ENCODE measurements at places on chromosomes 3 and 15.

DNA sequence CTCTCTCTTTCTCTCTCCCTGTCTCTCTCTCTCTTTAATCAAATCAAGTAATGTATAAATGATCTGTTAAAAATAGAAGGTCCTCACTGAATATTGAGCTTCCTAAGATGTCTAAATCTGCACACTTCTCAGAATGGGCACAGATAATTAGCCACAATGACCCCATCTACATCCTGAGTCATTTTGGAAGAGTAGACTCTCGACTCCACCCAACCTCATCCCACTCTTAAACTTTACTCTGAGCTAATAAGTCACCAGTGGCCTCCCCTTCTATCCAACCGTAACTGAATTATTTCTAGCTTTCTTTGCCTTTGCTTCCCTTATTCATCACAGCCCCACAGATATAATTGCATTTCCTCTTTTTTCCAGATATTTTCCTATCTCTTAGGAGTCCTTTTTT, 326.5 kb upstream of the ZNF717 start:
- DNase-seq: no peak

DNA sequence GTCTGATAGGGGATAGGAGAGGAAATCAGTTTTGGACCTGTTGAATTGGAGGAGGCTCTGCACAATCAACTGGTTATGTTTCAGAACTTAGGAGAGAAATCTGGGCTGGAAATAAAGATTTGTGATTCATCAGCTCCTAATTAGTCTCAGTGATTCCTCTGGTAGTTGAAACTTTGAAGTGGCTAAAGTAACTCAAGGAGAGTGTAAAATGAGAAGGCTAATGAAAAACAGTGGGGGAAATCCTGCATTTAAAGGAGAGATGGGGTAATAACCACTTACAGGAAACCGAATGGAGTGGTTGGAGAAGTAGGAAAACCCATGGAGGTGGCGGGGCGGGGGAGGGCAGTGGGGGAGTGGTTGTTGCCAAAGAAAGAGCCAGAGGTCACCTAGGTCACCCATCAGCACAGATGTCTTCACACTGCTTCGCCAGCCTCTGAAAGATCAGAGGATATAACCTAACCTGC, 32.6 kb downstream of the MAP2K5 start:
- DNase-seq: no peak

DNA sequence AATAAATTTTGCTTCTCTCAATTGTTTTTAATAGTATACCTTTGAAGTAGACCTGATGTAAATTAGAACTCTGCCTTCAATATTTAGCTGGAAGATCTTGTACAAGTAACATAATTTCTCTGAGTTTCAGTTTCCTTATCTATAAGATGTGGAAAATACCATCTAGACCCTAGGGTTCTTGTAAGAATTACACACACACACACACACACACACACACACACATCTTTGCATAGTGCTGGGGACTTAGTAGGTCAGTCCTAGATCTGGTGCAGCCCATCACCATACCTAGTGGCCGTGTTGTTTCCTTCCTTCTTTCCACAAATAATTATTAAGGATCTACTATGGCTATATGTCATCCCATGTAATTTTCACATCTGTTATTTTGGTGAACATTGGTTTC, 11.0 kb downstream of the TRAT1 start:
- no peak for DNase-seq

DNA sequence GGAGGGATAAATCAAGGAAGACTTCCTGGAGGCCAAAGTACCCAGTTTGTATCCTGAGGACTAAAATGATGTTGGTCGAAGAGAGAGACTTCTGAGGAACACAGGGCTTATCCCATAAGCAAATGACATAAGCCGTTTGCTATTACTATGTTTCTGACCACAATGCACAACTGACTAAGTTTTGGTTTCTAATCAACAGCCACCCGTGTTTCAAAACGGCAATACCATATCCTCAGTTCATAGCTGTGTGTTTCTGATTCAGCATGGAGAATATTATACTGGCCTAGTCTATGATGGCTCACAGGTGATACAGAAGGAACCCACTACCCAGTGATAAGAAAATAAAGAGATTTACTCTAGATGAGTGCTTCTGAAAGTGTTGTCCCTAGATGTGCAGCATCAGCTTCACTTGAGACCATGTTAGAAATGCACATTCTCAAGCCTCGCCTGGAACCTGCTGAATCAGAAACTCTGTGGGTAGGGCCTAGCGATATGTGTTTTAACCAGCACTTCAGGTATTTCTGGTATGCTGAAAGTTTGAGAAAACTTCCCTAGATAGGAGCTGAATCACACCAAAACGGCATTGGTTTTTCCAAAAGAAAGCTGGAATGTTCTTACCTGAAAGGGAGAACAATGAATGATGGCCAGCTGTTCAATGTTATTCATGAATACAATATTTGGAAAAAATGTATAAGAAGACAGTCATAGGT, 639.7 kb upstream of the NR2F2 start:
- no peak for DNase-seq

GRCh38 chr3:63900459-63900858, 11.7 kb downstream of the SCAANT1 start:
- no peak for DNase-seq

DNA sequence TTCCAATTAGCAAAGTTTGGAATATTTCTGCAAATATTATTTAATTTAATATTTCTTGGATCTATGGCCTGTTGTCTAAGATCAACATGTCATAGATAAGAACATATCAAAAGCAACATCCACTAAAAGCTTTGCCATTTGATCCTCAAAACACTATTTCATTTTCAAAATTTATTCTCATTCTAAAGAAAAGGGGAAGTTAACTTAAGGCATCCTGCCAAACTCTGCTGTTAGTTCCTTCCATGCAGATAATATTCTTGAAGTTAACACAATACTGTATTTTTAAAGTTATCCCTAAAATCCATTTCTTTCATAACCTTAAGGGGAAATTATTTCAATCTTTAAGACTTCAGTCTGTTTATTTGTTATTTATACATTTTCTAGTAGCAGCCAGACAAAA, 28.2 kb upstream of the GBE1 start:
- no peak for DNase-seq

- no peak for DNase-seq
Measured at GRCh38 chr3:183808355-183808754, 17.0 kb downstream of the MAP6D1 start.

GRCh38 chr3:88101142-88101541, 42.1 kb downstream of the ZNF654 start:
- DNase-seq: no peak

DNA sequence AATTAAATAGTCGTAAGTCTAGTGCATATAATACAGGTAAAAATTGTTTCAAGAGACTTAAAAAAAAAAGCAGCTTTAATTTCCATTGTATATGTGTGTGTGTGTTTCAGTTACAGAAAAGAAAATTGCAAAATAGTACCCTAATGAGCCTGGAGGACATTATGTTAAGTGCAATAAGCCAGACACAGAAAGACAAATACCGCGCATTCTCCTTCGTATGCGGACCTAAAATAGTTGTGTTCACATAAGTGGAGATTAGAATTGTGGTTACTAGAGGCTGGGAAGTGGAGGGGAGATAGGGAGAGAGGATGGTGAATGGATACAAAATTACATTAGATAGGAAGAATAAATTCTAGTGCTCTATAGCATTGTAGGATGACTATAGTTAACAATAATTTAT, 3.6 kb downstream of the MESD start:
- no peak for DNase-seq

DNA sequence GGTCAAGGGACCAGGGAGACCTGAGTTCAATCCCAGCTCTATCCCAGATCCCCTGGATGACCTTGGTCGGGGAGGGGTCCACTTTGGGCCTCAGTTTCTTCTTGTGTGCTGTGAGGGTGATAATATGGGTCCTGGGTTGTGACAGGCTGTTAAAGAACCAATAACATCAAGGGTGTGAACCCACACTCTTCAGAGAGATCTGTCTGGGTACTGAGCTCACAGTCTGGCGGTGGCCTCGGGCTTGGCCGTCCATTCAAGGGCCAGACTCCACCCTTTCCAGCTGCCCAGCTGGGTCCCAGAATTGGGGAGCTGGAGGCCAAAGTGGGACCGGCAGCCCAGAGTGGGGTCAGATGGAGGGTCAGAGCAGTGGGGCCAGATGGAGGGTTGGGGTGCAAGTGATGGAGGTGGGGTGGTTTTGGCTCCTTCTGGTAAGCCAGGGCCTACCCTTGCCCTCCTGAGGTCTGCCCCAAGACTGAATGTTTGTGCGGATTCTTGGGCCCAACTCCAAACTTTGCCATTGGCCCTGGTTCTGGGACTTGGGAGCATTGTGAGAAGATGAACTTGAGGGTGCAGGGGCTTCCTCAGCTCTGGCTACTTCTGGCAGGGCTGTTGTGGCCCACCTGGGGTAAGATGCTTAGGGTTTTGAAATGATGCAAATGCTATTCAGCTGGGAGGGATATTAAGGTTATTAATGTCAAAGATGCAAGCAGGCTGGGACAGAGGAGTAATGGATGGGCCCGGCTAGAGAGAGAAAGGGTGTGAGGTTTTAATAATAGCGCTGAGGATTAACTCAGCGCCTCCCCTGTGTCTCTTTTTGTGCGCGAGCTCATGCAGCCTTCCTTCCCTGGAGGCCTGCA, 1.5 kb downstream of the CORO2B start:
- DNase-seq: no peak

- no peak for DNase-seq
Measured at GRCh38 chr3:135131290-135131689, 336.2 kb downstream of the EPHB1 start.

GRCh38 chr3:185549122-185549521, 3.3 kb downstream of the LIPH start:
- no peak for DNase-seq

DNA sequence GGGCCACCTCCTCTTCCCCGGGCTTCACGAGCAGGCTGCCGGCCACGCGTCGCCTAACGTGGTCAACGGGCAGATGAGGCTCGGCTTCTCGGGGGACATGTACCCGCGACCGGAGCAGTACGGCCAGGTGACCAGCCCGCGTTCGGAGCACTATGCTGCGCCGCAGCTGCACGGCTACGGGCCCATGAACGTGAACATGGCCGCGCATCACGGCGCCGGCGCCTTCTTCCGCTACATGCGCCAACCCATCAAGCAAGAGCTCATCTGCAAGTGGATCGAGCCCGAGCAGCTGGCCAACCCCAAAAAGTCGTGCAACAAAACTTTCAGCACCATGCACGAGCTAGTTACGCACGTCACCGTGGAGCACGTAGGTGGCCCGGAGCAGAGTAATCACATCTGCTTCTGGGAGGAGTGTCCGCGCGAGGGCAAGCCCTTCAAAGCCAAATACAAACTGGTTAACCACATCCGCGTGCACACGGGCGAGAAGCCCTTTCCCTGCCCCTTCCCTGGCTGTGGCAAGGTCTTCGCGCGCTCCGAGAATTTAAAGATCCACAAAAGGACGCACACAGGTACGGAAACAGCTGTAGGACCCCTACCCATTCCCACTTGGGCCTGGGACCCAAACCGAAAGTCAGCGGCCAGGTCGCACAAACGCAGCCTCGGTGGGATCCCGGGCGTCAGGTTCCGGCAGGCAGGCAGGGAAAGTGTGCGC, 1.5 kb downstream of the ZIC1 start:
- DNase-seq: no peak

DNA sequence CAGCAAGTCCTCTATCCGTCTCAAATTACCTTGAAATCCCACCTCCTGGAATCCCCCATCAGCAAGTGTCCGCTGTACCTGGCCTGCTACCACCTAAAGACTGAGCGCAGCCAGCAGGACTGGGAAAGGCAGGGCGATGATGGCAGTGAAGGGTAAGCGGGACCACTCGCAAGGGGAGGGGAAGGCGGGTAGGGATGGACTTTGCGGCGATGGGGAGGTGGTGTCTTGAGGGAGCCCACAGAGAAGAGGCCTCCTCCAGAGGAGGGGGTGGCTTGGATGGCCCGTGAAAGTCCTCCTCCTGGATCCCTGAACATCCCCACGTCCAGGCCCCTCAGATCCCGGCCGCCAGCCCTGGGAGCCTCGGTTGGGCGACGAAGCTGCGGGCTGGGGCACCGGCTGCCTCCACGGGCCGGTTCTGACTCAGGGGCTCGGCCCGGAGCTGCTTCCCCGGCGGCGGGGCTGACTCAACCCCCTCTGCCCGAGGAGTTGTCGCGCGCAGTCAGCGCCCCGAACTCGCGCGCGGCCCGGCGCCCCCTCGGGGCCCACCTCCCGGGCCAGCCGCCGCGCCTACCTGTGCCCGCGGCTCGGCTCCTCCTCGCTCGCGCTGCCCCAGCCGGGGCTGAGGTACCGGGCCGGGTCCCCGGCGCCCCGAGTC, 512 bp downstream of the LARP6 start:
- no peak for DNase-seq

- no peak for DNase-seq
Measured at GRCh38 chr3:94130690-94131089, 67.8 kb downstream of the NSUN3 start.

- DNase-seq: no peak
Measured at GRCh38 chr3:19543212-19543841, 390.7 kb downstream of the EFHB start.

DNA sequence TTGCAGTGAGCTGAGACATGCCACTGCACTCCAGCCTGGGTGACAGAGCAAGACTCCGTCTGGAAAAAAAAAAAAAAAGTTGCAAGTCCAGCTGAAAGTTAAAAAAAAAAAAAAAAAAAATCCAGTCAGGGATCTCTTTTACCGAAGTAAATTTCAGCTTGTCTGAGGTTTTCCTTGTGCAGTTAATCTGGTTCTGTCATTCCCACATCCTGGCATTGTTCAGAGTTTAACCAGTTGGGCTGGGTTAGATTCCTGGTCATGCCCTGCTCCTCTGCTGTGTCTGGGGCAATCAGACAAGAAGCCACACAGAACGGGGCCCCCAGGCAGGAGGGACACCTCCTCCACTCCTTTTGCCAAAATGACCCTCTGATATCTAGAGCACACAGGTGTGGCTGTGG, 84.1 kb upstream of the KLHL25 start:
- no peak for DNase-seq

DNA sequence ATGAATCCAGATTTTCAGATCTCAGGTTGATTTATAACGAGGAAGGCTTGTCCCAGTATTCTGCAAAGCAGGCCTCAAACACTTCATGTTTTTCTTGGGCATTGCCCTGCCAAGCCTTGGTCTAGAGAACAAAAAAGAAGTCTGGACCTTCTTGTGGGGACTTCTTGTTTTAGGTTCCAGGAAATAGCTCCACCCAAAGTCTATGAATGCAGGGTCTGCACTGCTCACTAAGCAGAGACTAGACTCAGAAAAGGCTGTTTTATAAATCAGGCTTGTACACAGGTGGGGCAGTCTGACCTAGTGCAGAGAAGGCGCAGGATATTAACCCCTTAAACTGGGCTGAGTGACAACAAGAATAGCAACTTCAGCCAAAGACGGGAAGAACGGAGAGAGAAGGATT, 44.3 kb downstream of the GLB1 start:
- no peak for DNase-seq

DNA sequence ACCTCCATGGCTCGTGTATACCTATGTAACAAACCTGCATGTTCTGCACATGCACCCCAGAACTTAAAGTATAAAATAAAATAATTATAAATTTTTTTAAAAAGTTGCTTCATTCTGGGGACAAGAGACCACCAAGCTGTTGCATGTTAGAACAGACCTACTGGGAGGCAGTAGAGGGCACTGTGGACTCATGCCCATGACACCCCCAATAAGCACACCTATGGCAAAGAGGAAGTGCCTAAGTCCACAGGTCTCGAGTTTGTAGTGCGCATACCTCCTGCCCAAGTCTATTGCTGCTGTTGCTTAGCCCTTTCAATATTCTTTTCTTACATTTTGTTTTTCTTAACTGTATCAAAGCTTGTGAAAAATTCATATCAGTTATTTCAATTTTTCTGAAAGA, 267.9 kb upstream of the THBS1 start:
- no peak for DNase-seq

GRCh38 chr15:35279811-35280210, 194.7 kb upstream of the NANOGP8 start:
- DNase-seq: no peak

- DNase-seq: no peak
Measured at GRCh38 chr3:111872979-111873378, 13.9 kb downstream of the PHLDB2 start.

All from activated CD4-positive, CD25-positive, alpha-beta regulatory T cell (primary cell).